ENCODE measurements at places on chromosomes 6 and 20. TPM values are rescaled to one million over a fixed set of nuclear protein-coding genes. Genes with fewer than 3 reads are reported as not detected.

The DYNLT2 gene
- 0.72 TPM for total RNA-seq

The ISM1 gene
- total RNA-seq: not detected

The RAD21L1 gene
- total RNA-seq: not detected

The ADGRG6 gene
- total RNA-seq: 21.7 TPM

The BACH2 gene
- total RNA-seq: 1.9 TPM

The SRSF12 gene
- 1.2 TPM for total RNA-seq

The CNR1 gene
- 0.72 TPM for total RNA-seq

The BMP2 gene
- total RNA-seq: 12.6 TPM

The BMP6 gene
- 1.1 TPM for total RNA-seq

The DNPH1 gene
- total RNA-seq: 43.7 TPM

The MANEA gene
- 5.3 TPM for total RNA-seq

The SIRPD gene
- total RNA-seq: not detected

The KIAA1755 gene
- 0.21 TPM for total RNA-seq

The RBBP8NL gene
- total RNA-seq: 0.24 TPM

The TMEM170B gene
- 0.24 TPM for total RNA-seq

The TBCC gene
- 28.7 TPM for total RNA-seq

The LY6G6D gene
- not detected for total RNA-seq

The NTSR1 gene
- not detected for total RNA-seq

The RALGAPA2 gene
- 13.9 TPM for total RNA-seq

The SLC35D3 gene
- under 0.01 TPM for total RNA-seq

The TCF15 gene
- total RNA-seq: not detected

The RBL1 gene
- total RNA-seq: 6.2 TPM

The ADTRP gene
- 12.8 TPM for total RNA-seq

The ZC3H12D gene
- total RNA-seq: not detected

The CPXM1 gene
- not detected for total RNA-seq

The SLC18B1 gene
- 15.9 TPM for total RNA-seq

The TREML4 gene
- not detected for total RNA-seq

The ADGB gene
- not detected for total RNA-seq

The CCN5 gene
- total RNA-seq: not detected

The PDE10A gene
- 4.8 TPM for total RNA-seq

The DST gene
- 416 TPM for total RNA-seq

The MRPS18B gene
- 72.0 TPM for total RNA-seq

The TREM1 gene
- 0.72 TPM for total RNA-seq

The MYCT1 gene
- 0.72 TPM for total RNA-seq

The RNF39 gene
- total RNA-seq: 3.0 TPM

The SASH1 gene
- total RNA-seq: 9.4 TPM

The MATN4 gene
- total RNA-seq: not detected

All from tracheal epithelial cell (primary cell).